ENCODE measurements at places on chromosomes 6 and 20.

DNA sequence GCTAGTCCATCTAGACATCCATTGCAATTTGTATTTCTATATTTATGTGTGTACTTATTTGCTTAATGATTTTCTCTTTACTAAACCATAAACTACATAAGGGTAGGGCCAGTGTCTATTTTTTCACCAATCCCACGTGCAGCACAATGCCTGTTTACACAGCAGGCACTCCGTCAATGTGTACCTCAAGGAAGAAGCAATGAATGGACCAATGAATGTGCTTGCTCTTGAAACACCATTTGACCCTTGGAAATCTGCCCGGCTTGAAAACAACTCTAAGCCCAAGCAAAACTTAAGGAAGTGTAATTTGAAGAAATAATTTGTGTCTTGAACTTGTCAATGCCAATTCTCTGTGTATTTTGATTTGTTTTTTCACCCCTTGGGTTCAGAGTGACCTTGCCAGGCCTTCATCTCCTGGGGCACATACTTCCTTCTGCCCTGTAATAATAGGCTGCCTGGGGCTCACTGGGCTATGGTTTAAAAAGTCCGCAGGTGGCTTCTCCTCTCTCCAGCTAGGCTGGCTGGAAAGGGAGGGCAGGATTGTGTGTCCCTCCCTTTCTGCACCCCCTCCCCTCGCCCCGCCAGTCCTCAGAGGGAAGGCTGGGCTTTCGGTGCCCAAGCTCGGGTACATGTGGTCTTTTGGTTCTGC, 140.8 kb upstream of the ARMC2 start:
- no peak for DNase-seq

DNA sequence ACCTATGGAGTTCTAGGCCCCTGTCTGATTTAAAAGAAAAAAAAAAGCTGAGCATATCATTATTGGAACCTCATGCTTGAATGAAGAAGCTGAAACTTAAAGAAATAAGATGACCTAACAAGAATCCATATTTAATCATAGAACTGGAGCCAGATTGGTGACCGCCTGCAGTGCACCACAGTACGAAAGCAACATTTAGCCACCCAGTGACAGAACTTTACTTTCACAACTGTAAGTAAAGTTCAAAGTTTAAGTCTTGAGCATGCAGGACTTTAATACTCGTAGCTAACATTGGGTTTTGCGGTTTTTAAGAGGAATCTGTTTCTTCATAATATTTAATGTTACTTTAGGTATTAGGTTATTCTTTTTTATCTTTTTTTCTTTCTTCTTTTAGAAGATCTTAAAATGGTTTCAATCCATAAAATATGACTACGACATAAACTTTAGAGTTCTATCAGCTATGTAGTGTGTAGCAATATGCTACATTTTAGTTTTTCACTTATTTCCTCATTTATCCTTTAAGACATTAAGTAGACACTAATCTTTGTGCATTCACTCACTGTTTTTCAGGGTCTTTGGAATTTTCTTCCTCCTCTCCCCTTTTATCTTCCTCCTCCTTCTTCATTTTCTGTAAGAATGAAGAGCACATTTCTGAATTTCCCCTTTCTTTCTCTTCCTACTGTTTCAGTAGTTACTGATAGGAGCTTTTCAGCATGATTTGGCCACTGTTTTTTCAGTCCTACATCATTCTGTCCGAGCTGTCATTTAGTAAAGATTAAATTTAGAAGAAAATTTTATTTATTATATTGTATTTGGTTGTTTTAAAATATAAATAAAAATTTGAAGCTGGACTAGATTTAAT, 514.1 kb downstream of the GRIK2 start:
- no peak for DNase-seq

DNA sequence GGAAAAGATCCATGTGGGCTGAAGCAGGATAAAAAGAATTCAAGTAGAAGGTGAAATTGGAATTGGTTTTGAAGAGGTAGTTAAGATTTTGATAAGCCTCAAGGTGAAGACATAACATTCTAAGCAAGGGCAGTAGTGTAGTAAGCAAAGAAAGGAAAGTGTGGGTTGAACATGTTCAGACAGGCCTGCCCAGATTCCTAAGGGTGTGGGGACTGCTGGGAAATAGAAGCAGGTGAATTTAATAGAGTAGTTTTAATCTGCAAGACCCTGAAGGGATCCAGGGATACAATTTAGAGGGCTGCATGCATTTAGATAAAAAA, 19.1 kb downstream of the TAB2 start:
- peak; percentile 10 for DNase-seq

GRCh38 chr20:61391812-61392520, 139.9 kb downstream of the CDH4 start:
- DNase-seq: no peak

GRCh38 chr6:13767121-13767808, 47.1 kb downstream of the MCUR1 start:
- DNase-seq: no peak

DNA sequence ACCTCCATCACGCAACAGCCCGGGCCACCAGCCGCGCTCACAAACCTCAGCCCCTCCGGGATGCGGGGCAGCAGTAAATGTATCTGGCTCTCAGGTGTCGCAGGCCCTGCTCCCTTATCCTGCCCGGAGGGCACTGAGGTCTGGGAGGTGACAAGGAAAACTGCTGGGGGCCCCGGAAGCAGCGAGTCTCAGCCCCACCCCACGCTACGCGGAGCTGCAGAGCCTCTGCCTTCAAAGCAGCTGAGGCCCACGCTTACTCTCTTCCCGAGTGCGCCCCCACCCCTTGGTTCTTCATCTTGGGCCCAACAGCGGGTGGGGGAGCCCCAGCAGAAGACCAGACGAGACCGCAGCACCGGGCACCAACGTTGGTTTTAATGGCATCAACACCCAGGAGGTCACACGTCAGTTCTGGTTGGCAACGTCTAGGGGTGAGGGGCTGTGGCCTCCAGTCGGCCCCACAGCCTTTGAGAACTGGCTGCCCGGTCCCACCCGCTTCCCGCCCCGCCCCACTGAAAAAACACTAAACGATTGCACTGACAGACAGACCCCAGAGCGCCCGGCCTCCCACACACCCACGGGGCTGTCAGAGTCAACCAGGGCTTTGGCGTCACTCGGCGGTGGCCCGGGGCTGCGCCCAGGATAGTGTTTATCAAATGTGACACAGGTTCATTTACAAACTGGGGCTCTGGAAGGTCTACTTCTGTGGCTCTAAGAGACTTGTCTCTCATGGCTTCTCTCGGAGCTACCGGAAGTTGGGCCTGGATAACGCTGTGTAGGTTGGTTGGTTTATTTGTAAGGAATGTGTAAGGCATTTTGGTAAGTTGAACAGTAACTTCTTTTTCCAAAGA, 43.7 kb downstream of the DSTN start:
- DNase-seq: no peak

GRCh38 chr20:49478754-49479689, 3.4 kb downstream of the KCNB1 start:
- no peak for DNase-seq

GRCh38 chr6:154161689-154162088, 122.6 kb downstream of the OPRM1 start:
- DNase-seq: no peak

DNA sequence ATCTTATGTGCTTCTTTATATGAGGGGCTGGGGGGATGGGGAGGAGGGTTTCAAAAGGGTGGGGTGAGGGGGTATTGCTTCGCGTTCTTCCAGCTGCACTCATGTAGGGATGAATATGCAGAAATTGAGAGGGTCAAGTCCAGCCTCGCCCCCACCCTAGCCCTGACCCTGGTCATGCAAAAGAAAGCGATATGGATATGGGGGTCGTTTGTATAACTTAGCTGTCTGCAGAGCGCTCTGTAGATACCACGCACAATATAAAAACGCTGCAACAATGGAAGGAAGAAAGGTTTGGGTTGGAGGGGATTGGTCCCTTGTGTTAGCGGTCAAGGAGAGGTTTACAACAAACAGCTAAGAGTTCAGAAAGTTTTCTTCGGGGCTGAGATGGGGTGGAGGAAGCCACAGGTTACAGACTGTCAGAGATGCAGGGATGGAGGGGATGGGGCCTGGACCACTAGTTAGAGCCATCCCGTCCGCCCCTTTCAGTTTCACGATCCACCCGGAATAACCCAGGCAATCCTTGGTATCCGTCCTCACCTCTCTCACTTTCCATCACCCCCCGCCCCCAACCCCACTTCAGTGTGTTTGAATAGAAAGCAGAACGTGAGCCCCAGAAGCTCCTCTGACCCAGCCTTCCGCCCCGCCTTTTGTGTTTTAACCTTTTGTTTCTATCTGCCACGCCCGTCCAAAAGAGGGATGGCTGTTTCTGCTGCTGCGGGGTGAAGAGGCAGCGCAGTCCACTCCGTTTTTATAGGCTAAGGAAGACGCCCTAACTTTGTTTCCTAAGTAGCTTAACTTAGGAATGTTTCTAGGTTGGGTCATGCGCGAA, 73.5 kb downstream of the SOX4 start:
- peak; percentile 47 for DNase-seq

- DNase-seq: no peak
Measured at GRCh38 chr6:155115893-155116570, 120.9 kb downstream of the TIAM2 start.

DNA sequence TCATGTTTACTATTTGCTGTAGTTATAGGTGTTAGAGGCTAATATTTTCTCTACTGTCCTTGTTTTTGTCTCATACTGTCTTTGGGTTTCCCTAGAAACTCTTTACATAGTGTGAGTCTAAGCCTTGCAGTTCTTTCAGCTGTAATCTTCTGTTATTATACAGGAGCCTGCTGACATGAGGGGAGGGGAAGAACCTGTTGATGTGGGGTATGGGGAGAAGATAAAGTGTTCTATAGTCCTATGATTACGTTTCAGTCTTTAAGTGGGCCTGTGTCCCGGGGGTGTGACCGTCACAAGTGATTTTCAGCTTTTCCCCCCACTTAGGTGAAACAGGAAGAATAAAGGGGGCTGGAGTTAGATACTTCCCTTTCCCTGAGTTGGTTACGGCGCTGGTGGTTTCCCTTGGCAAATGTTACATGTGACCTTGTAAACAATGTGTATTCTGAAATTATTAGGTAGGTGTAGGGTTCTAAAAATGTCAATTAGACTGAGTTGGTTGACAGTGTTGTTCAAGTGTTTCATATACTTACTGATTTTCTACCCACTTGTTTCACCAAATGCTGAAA, 41.3 kb downstream of the REV3L start:
- no peak for DNase-seq

DNA sequence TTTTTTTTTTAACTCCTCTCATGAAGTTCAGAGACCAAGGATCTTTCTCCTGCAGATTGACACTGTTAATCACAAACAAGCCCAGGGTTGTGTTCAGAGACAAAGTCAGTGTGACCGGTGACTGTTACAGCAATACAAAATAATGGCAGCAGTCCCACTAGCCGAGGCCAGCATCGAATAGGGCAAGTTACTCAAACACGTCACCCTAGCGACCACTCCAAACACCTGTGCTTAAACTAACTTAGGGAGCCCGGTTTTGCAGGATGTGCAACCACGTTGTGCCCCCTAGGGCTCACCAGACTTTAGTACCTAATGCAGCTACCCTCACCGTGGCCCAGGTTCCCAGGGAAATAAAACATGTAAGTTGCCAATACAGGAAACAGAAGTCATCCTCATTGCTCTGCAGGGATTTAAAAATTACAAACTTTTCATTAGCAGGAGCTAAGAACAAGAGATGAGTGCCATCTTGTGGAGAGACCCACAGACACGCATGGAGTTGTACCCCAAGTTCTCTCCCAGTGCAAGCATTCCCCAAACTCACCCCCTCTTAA, 38.1 kb downstream of the FAM50B start:
- no peak for DNase-seq

DNA sequence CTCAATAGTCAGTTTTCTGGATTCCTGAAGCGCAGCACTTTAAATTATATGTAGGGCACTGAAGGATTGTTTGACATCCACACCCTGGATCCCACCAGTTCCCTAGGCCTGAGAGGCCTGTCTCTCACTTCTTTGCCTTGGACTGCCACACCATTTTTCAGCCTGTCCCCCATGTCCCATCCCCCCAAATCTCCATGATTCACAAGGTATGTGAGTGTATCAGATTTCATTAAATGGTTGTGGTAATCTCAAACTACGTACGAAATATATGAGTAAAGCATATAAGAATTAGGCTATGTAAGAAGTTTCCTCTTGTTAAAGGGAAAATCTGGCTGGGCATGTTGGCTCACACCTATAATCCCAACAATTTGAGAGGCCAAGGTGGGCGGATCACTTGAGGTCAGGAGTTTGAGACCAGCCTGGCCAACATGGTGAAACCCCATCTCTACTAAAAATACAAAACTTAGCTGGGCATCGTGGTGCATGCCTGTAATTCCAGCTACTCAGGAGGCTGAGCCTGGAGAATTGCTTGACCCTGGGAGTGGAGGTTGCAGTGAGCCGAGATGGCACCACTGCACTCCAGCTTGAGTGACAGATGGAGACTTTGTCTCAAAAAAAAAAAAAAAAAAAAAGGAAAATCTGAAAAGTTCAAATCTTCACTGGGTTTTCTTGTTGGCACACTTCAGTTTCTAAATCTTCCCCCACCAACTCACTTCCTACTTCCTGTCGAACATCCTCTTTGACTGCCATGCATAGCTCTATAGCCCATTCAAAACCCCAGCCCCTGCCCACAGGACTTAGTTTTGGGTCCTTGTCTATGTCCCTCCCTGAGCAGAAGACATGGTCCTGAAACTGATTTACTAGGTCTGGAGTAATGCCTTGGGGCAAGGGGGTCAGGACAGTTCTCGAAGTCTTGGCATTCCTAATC, 97.3 kb upstream of the SHLD1 start:
- no peak for DNase-seq

GRCh38 chr20:59223182-59223601, 59.6 kb downstream of the ZNF831 start:
- DNase-seq: no peak

GRCh38 chr6:125421836-125422235, 120.1 kb upstream of the HDDC2 start:
- DNase-seq: no peak

GRCh38 chr6:84284428-84285049, 57.1 kb upstream of the CEP162 start:
- no peak for DNase-seq

GRCh38 chr6:110778333-110778732, 36.9 kb downstream of the CDK19 start:
- DNase-seq: no peak

- peak; percentile 64 for DNase-seq
Measured at GRCh38 chr6:32885698-32886286, 31.8 kb downstream of the PSMB9 start.

- no peak for DNase-seq
Measured at GRCh38 chr6:78999737-79000136, 78.3 kb downstream of the PHIP start.

DNA sequence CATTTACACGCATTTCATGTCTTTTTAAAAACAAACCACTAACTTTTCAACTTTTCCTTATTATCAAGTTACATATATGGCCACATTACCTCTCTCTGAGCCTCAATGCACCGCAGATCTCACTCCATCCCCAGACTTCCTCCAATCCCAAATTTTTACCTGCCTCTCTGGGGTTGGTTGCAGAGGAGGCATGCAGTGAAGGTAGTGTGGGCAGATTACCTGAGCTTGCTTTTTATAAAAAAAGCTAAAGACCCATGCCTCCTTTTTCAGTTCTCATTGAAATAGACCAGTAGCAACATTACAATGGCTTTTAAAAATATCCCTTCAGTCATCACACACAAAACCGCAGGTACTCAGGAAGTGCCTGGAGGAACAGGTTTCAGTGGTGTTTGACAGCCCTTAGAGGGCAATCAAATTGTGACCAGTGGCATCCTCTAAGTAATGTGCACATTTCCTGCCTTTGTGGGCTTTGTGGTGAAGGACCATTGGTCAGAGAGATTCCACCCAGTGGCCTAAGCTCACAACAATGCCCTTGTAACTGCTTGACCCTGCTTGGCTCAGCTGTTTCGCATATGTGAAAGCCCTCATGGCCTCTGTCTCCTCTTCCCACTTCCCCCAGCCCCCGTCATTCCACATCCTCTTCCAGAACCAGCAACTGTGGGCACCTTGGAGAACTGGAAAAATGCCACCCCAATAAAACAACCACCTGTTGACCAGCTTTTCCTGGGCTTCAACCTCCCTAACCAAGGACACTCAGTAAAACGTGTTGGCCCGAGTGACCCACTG, 30.2 kb upstream of the IL17A start:
- no peak for DNase-seq
